ENCODE measurements at places on chromosomes 6 and 20.

DNA sequence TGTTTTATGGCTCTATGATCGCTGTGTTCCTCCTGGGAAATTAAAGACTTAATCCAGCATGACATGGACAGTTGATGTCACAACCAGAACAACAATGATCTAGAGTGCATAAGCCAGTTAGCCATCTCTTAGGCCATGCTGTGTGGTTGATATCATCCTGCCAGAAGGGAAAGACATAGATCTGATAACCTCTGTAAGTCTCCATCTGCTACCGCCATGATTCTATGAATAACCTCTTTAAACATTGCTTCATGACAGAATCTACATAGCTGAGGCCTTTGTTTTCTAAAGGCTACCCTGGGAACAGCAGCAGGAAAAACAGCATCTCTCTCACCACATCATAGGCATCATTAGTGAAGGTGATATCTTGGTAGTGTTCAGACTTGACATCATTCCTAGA, 117.6 kb upstream of the PHACTR1 start:
- no peak for DNase-seq

DNA sequence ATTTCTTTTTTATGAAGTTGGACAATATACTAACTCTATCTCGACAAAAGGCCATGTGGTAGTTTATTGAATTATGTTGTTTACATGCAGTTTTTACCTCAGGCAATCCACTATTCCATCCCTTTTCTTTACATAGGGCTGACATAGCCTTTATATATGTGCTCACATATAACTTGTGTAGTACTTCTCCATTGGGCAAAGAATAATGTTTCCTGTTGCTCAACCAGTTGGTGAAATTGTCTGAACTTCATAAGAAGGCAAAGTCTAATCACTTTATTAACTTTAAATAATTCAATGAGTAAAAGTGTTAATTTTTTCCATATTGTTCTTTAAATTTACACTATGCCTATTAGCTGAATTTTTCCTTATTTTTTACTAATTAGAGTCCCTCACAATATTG, 1272.1 kb downstream of the EPHA7 start:
- DNase-seq, result no peak

- DNase-seq, result no peak
Measured at GRCh38 chr20:35004051-35004725, 48.5 kb downstream of the MYH7B start.

DNA sequence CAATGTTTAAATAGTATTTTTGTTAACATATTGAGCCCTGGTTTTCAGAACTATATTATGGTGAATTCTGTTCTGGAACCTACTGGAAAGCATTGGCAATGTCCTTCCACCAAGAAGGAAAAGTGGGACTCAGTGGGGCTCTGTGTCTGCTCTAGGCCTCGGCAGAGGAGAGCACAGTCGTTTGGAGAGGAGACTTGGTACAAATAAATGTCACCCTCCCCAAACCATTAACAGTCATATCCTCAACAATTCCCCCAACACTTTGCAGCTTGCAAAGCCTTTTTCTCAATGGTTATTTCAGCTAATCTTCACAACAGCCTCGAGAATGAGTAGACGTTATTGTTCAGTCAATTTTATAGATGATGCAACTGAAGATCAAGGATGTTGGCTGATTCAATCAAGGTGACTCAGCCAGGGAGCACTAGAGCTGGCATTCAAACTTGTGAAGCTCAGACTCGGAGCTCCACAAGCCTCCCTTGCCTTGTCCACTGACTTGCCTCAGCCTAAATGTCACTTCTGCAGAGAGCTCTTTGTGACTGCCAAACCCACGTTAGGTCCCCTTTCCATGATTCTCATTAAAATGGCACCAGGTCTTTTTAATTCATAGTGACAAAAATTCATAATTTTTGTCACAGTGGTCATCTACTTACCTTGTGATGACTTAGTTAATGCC, 60.6 kb downstream of the TOX2 start:
- no peak for DNase-seq

DNA sequence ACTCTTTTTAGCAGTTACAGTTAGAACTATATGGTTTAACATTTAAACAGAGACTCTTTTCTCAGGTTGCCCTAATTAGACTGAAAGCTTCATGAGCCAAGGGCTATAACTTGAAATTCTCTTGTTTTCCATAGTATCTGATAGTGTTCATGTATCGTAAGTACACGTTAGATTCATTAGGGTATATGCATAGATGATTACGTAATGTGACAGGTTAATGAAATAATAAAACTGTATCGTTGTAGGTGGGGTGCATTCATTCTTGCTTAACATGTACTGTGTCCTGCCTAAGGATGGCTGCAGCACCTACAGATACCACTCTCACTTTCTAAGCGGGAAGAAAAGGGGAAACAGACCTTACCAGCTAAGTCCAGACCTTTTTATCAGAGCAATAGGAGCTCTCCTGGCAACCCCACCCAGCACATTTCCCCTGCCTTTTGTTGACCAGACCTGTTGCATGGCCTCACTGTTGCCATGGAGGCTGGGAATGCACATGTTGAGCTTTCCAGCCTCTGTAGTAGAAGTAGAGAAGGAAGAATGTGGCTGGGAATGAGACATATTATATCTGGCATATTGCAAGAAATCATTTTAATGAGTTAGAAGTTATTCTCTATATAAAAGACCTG, 83.0 kb downstream of the MAP3K4 start:
- DNase-seq, result no peak
